Urinary bladder (tissue), 4 donors: ENCODE measurements at places on chromosomes 6 and 20. TPM values are rescaled to one million over a fixed set of nuclear protein-coding genes. Genes with fewer than 3 reads are reported as not detected.

DNA sequence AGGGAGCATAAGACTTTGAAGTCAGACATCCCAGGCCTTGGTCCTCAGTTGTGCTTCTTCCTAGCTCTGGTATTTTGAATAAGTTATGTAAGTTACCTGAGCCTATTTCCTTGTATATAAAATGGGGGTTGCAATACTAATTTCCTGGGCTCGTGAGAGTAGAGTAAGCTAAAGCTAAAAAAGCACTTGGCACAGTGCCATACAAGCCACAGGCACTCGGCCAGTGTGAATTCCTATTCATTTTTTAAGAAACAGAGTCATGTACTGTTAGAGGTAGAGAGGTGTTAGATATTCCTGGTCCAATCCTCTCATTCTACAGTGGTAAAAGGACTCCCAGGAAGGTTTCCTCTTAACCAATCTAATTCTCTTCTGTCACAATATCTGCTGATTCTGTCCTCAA lies 79.6 kb upstream of the EPB41L1 start:
- DNase-seq = no peak

DNA sequence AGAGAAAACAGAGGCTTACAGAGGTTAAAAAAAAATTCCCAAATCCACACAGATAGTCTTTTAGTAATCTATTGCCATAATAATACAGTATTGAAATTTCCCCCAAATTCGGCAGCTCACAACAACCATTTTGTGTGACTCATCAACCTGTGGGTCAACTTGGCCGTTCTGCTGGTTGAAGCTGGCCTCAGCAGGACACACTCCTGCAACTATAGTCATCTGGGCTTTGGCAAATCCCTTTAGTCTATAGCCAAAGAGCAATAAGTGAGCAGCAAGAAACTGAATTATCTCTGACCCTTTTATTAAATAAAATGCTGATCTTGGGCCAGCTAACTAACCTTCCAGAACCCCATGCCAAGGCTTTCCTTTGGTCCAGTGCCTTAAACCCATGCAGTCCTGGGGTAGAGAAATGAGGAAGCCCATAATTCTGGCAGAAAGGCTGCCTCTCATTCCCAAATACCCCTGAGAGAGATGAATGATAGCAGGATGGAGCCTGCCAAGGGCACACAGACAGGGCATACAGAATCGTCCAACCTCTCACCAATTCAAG lies 17.2 kb upstream of the SNAP25 start:
- no peak for DNase-seq

DNA sequence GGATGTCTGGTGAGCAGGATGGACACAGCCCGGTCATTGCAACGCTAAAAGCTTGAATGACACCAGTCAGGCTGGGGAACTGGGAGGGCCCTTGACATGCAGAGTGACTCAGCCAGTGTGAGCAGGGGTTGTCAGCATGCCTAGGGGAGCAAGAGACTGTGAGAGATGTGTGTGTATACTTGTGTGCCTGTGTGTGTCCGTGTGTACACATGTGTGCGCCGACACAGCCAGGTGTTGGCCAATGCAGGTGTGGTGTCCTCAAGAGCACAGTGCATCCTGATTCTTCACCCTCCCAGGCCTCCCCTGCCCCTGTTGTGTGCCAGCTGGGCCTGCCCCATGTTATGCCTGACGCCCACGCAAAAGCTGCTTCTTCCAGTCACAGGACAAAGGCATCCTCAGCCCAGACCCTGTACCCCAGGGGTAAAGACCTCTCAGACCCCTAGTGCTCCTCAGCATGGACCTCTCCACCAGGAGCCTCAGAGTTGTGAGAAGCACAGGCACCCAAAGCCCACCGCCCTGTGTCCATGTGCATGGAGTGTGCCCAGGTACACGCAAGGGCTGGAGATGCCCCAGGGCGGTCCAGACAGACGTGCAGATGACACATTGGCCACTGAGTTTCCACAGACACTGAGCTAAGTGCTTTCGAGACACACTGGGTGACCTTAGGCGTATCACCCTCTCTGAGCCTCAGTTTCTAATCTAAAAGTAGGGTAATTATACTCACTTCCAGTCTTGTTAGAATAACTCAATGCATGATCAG lies 16.6 kb downstream of the NRSN2 start:
- DNase-seq = no peak

GRCh38 chr6:63864671-63865318 lies 229.2 kb downstream of the PHF3 start:
- DNase-seq = no peak

GRCh38 chr6:2710412-2710811 lies 40.3 kb downstream of the MYLK4 start:
- DNase-seq = no peak

KIAA0408 gene
- 40.8 TPM for total RNA-seq

SLC35D3 gene
- total RNA-seq = 0.16 TPM
